AG09319 (cell line): ENCODE measurements at places on chromosomes 12 and 14.

- no peak for DNase-seq
Measured at GRCh38 chr12:53061404-53062010, 11.6 kb downstream of the TNS2 start.

DNA sequence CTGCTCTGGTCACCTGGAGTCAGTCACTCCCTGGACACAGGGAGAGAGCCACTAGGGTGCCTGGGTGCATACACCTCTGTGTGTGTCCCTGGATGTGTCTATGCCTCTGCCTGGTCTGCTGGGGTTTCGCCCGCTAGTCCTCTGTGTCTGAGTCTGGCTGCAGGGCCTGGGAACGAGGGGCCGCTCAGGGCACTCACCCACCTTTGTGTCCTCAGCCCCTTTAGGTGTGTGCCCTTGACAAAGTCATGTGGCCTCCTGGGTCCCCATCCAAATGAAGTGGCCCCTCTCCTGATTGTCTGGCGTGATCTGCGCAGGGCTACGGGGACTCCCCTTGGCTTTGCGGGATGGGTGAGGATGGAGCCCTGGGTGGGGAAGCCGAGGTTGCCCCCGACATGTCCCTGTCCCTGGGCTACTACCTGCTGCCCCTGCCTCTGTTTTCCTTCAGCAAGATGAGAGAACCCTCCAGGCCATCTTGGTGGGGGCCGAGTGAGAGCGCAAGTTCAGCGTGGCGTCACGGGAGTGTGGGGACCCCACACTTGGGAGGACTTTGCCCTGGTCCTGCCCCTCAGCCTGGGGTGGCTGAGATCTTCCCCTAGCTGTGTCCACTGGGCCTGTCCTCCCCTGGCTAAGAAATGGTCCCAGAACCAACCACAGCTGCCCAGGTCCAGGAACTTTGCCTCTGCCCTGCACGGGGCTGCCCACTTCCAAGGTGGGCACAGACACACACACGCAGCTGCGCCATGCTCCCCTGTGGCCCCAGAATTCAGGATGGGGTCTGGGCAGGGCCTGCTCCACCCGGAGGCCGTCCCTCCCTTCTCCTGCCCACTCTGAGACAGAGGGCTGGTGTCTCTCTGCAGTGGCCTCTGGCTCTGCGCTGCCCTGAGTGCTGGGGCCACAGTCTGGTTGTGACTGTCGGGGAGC, 2.7 kb upstream of the AHNAK2 start:
- DNase-seq = no peak

- no peak for DNase-seq
Measured at GRCh38 chr12:123153906-123154305, 3.0 kb upstream of the PITPNM2 start.

DNA sequence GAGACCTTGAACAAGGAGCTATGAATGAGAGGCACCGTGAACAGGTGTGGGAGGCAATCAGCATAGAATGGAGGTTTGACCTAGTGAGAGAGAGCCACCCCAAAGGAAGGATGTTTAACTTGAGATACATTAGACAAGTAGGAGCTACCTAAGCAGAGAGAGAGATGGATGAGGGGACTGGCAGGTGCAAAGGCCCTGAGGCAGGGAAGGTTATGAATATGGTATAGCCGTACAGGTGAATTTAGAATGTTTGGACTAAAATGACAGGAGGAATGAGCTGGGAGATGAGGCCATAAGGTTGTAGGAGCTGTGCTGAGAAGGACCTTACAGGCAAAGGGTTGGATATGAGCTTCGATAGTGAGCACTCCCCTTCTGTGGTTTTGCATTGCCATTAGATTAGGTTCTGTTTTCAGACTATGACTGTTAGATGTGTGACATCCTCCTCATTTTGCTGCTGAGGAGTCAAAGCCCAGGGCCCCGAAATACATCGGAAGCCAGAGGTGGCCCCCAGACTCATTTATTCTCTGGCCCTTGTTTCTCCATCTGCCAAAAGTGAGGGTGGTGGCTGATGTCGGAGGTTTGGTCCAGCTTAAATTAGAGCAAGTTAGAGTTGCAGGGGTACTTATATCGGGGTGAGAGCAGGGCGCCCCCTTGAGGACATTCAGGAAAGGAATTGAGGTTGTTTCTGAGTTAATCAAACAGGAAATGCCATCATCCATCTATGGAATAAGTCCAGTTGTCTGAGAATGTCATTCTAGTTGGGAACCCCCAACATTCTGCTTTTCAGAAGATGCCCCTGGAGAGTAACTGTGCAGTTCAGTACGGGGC, 29.4 kb downstream of the SLC24A4 start:
- DNase-seq = no peak

- no peak for DNase-seq
Measured at GRCh38 chr14:91413547-91414474, 3.8 kb downstream of the CCDC88C start.

DNA sequence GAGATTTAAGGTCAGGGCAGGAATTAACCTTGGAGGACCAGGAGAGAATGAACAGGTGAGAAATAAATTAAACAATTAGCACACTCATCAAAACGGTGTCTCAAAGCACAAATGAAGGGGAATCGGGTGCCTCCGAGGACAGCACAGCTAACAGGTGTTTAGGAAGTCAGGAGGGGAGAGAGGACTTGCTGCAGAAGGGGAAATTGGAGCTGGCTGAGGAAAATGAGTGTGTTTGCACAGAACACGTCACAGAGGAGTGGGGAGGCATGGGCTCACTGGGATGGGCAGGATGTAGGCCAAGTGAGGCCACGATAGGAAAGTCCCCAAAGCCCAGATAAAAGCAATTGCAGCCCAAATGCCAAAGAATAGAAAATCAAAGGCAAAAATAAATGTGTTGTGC, 121.7 kb downstream of the ZNF664 start:
- DNase-seq = no peak

- no peak for DNase-seq
Measured at GRCh38 chr12:110312581-110313360, 31.7 kb downstream of the ATP2A2 start.

GRCh38 chr12:47783024-47783755, 10.2 kb downstream of the SLC48A1 start:
- DNase-seq = no peak

- no peak for DNase-seq
Measured at GRCh38 chr12:989051-989450, 2.0 kb upstream of the ERC1 start.

- DNase-seq = no peak
Measured at GRCh38 chr12:122437656-122438121, 15.2 kb upstream of the CLIP1 start.

- DNase-seq = no peak
Measured at GRCh38 chr12:54337854-54338650, 13.1 kb downstream of the COPZ1 start.
